Stimulated activated naive B cell treated with anti-CD40 and anti-IgM and Interleukin-4, amounts not matched to agents 10 μg/mL and 1 μg/mL and 100 μg/mL, for 72 hours (primary cell): ENCODE measurements at places on chromosomes 16 and 17.

- DNase-seq = no peak
- no peaks in the 10 kb centered on the region for H3K4me1 ChIP-seq
Measured at GRCh38 chr16:54171626-54172537, 114.7 kb downstream of the IRX3 start.

- peak; percentile 53 for DNase-seq
- H3K4me3 ChIP-seq = no peak overlapping the region
- peaks cover 1% of the 10 kb centered on the region for H3K4me1 ChIP-seq
- no peaks in the 10 kb centered on the region for H3K36me3 ChIP-seq
- no peaks in the 10 kb centered on the region for H3K27me3 ChIP-seq
Measured at GRCh38 chr16:88437367-88437964, 15.6 kb upstream of the ZFPM1 start.

- H3K4me3 ChIP-seq = no peak overlapping the region
- H3K27ac ChIP-seq = no peak overlapping the region
- no peak for DNase-seq
- H3K4me1 ChIP-seq = no peaks in the 10 kb centered on the region
Measured at GRCh38 chr17:2547176-2547575, 35.5 kb upstream of the METTL16 start.

DNA sequence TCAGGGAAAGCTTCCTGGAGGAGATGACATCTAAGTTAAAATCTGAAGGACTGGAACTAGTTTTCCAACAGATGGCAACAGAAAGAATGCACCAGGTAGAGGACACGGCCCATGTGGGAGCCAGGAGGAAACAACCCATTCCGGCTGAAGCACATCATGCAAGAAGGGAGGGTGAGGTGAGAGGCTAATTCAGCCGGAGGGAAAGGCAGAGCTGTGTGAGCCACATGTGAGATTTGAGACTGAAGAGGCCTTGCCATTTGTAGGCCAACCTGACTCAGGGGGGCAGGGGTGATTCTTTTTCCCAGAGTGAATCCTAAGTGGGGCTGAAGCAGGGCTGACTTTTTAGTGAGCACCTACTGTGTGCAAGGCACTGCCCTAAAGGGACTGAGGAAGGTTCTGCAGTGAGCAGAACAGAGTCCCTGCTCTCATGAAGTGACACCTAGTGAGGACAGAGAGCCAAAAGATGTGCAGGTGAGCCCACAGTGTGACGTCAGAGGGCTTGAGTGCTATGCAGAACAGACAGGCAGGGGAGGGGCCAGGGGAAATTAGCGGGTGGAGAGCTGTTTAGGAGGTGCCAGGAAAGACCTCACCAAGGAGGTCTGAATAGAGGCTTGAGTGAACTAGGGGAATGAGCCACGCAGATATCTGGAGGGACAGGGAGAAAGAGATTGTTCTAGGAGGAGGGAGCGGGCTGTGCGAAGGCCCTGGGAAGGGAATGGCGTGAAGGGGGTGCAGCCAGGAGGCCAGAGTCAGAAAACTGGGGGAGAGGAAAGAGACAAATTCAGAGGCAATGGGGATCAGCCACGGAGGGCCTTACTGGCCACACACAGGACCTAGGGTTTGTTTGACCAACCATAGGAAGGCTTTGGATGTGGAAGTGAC, 19.8 kb upstream of the IL21R start:
- peaks cover 55% of the 10 kb centered on the region for H3K4me1 ChIP-seq
- H3K27me3 ChIP-seq = no peaks in the 10 kb centered on the region
- H3K36me3 ChIP-seq = peaks cover 14% of the 10 kb centered on the region
- peak overlapping the region; percentile 70 for H3K27ac ChIP-seq
- DNase-seq = no peak

DNA sequence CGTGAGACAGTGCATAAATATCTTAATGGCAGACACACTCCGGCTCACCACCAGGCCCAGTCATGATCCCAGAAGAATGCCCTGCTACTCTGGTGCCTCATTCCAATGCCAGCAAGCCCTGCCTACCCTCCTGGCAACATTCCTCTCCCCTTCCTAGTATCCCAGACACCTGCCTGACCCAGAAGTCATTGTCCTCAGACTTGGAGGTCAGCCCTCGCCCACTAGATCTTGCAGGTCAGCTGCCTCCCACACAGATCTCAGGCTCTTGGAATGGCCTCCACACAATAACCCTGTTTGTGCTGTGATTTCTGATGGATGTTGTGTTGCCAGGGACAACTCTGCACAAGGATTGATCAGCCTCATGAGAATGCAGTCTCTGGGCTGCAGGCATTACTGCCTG, 1.8 kb upstream of the TEX2 start:
- peaks cover 14% of the 10 kb centered on the region for H3K27me3 ChIP-seq
- no peak for DNase-seq
- peaks cover 39% of the 10 kb centered on the region for H3K4me1 ChIP-seq
- H3K27ac ChIP-seq = no peak overlapping the region
- peaks cover 3% of the 10 kb centered on the region for H3K36me3 ChIP-seq

DNA sequence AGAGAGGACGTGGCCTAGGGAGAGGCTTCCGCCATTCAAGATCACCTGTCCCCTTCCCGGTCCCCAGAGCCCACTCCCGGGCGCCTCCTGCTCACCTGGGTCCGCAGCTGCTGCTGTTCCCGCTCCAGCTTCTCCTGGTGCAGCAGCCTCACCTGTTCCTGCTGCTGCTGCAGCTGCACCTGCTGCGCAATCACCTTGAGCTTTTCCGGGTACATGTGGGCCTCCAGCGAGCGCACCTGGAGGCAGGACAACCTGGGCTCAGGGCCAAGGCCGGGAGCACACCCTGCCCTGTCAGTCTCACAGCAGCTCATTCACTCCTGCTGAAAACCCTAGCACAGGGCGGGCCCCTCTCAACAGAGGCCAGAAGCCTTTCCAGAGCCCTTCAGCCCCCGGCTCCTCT, 12.5 kb downstream of the TFAP4 start:
- no peaks in the 10 kb centered on the region for H3K27me3 ChIP-seq
- no peak for DNase-seq
- H3K36me3 ChIP-seq = peaks cover 25% of the 10 kb centered on the region
- H3K4me3 ChIP-seq = no peak overlapping the region
- peaks cover 18% of the 10 kb centered on the region for H3K4me1 ChIP-seq
- H3K27ac ChIP-seq = no peak overlapping the region

GRCh38 chr17:7626307-7626706, 1.3 kb downstream of the SAT2 start:
- no peak for DNase-seq
- no peak overlapping the region for H3K27ac ChIP-seq
- no peaks in the 10 kb centered on the region for H3K27me3 ChIP-seq
- peaks cover 14% of the 10 kb centered on the region for H3K4me1 ChIP-seq
- H3K4me3 ChIP-seq = peak overlapping the region; percentile 90

- no peak overlapping the region for H3K4me3 ChIP-seq
- H3K4me1 ChIP-seq = no peaks in the 10 kb centered on the region
- DNase-seq = no peak
- H3K27me3 ChIP-seq = no peaks in the 10 kb centered on the region
- H3K27ac ChIP-seq = no peak overlapping the region
- H3K36me3 ChIP-seq = peaks cover 16% of the 10 kb centered on the region
Measured at GRCh38 chr17:61076621-61077031, 323.0 kb upstream of the TBX2 start.
